Large intestine (tissue), 12 donors: ENCODE measurements at places on chromosomes 5 and 9.

DNA sequence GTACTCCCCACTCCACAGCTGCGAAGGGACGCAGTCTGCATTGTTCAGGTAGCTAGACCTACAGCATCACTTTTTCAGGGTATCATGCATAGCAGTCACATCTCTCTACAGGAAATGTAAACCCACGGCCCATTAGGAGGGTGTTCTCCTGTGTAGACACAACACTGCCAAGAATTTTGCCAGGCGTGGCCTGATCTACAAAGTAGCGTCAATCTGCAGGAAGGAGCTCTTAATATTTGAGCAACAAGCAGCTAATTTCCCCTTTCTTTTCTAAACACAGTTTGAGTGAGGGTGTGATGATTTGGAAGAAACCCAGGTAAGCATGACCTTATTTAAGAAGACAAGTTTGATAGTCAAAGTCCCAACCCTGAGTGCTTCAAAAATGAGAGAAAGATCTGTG is 419.0 kb downstream of the GADD45G start:
- DNase-seq: no peak

GRCh38 chr9:27487128-27487640 is 36.9 kb upstream of the IFNK start:
- no peak for DNase-seq

DNA sequence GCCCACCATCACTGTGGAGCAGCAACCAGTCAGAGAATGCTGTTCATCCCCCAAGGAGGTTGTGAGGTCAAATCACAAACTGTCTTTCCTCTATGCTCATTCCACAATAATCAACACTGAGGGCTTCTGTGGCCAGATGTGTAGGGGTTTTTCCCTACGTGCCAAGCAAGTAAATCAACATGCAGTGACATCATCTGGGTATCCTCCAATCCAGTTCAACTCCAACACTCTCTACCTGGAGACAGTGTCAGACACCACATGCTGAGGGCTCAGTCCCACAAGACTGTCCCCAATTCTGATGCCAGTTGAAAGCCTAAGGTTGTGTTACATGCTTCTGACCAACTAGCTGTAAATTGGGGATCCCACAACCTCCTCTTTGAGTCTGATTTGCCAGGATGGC is 57.3 kb upstream of the DMRT1 start:
- no peak for DNase-seq

- no peak for DNase-seq
Measured at GRCh38 chr5:31680528-31680927, 41.6 kb downstream of the PDZD2 start.

GRCh38 chr5:53418826-53419658 is 61.4 kb upstream of the FST start:
- no peak for DNase-seq

DNA sequence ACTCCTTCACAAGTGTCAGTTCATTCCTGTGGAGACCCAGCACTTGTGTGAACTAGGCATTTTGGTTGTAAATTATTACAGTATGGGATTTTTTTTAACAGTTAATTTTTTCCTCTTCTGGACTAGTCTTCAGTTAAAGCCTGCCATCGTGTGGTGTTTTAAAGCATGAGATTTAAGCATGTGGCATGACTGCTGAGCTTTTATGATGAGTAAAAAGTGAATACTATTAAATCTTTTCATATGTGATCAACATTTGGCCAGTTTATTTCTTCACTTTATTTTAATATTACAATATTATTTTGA is 25.0 kb downstream of the LMNB1 start:
- DNase-seq: peak; percentile 16

DNA sequence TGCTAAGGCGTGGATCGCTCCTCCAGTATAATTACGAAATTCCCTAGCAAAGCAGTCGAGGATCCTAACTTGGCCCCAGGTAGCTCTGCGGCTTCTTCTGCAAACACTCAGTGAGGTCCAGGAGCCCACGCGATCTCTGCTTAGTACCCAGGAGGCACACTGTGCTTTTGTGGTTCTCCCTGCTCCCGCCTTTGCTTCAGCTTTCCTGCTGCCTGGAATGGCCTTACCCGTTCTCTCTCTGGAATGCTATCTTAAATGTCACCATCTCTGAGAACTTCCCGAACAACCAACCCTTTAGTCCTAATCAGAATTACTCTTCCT is 639 bp downstream of the INVS start:
- peak; percentile 22 for DNase-seq

DNA sequence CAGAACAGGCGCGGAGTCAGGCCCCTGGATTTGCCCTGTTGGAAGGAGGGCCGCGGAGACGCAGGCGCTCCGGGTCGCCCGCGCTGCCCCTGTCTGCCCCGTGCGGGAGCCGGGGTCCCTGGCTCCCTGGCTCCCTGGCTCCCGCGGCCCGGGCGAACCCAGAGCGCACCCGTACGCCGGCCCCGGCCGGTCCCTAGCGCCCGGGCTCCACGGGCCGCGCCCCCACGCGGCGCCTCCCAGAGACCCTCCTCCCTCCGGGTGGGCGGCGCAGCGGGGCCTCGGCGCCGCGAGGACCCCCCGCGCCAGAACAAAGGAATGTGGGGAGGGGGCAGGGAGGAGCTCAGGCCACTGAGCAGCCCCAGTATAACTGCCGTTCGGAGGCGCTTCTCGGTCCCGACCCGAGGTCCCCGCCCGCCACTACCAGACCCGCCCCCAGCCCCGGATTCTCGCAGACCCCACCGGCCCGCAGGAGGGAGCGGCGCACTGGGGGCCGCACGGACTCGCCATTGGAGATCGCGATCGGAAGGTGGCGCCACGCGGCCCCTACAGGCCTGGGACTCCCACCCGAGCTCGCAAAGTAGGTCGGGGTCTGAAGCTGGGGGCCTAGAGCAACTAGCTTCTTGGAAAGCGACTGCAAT is 2.4 kb downstream of the NFIL3 start:
- DNase-seq: peak; percentile 63

DNA sequence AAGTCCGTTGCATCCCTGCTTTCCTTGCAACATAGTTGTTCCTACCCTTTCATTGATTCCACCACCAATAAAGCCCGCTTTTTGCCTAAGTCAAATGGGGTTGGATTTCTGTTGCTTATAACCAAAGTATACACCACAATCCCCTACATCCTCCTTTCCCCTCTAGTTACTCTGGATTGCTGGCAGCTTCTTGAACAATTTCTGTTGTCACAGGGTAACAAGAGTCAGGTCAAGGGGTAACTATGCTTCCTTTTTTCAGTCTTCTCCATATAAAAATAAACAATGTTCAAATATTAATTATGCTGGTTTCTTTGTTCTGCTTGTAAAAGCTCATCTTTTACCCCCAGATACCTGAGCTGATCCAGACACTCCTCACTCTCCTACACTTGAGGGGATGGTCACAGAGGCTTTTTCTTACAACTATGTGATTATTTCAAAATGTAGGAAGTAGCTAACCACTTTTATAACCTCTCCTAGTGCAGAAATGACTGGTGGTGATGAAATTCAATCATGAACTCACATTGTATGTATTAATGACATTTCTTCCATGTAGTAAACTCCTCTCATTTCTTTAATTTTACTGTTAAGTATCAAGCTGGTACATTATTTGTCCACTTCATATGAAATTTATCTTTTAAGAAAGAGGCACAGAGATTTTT is 136.5 kb downstream of the SNX18 start:
- no peak for DNase-seq

- DNase-seq: no peak
Measured at GRCh38 chr5:89342106-89342876, 459.3 kb upstream of the MEF2C start.

DNA sequence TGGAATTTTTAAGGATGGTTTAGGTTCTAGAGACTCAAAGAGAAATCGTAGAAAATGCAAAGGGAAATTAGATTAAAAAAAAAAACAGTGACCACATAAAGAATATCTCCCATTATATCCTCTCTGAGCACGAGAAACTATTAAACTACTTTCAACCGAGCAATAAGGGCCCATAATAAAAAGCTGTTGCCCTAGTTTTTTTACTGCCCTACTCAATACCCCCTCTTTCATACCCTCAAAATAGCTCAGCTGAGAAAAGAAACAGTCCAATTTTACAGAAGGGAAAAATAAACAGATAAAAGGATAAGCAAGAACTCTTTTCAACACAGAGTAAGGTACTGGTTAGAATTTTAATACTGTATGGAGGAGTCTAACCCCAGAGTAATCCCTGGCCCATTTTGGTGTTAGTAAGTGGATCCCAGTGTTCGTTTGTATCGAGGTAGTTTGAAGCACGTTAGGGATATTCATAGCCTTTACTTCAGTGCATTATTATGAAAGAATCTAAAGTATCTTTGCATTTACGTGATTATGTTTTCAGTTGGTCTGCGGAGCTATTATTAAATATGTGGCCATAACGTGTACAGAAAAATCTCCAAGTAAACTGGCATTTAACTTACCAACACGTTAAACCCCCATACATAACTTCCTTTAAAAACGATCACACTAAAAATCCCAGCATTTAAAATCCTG is 980 bp upstream of the RHOBTB3 start:
- no peak for DNase-seq

- DNase-seq: no peak
Measured at GRCh38 chr5:179889885-179890284, 17.8 kb downstream of the TBC1D9B start.

DNA sequence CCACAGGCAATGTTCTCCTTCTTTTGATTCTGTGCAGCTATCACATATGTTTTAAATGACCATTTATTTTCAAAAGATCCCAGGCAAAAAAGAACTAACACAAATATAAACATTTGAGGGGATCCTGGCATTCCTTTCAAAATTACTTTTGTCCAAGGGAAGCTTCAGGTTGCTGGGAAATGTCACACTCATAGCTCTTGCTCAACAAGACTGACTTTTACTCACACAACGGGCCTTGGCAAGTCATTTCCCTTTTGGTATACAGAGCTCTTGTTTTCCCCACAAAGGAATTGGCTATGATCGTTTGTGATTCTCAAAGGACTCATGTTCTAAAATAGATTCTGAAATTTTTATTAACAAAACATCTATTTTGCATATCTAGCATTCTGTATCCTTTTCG is 4.5 kb upstream of the PALM2AKAP2 start:
- DNase-seq: no peak

DNA sequence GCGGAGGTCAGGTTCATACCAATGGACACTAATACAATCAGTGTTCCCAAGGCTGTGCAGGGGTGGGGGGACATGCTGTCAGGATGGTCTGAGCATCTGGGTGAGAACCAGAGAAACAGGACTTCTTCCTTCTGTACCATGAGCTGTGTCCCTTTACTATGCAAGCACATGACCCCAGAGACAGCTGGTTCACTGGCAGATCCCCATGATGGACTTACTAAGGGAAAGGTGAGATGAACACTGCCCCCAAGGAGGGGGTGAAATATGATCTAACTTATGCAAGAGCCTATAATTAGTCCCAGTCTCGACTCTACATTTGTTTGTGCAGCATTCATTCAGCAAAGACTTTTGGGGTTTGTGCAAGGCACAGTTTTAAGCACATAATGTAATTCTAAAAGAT is 91.4 kb downstream of the LIFR start:
- DNase-seq: no peak

GRCh38 chr5:163807781-163808180 is 302.4 kb downstream of the MAT2B start:
- DNase-seq: no peak

GRCh38 chr9:137457406-137458193 is 1.5 kb downstream of the NSMF start:
- DNase-seq: no peak
